Sigmoid colon (tissue), 7 donors: ENCODE measurements at places on chromosomes 5 and 9.

DNA sequence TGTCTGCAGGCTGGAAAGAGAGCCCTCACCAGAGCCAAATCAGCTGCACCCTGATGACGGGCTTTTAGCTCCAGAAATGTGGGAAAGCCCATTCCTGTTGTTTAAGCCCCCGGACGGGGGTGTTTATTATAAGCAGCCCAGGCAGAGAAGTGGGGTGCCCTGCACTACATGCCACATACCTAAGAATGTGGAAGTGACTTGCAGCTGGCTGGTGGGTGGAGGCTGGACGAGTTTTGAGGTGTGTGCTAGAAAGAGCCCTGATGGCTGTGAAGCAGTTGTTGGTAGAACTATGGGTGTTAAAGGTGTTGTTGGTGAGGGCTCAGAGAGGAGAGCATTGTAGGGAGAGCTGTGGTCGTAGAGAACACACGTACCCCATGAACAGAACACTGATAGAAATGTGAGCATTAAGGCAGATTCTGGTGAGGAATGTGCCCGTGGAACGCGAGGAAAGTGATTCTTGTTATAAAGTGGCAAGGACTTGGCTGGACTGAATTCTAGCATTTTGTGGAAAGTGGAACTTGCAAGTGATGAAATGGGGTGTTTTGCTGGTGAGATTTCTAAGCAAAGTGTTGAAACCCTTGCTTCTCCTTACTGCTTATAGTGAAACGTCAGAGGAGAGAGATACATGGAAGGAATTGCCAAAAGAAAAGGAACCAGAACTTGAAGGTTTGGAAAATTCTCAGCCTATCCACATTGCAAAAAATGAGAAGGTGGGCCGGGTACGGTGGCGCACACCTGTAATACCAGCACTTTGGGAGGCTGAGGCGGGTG, 38.9 kb downstream of the AHRR start:
- DNase-seq: no peak

- no peak for DNase-seq
Observed at GRCh38 chr9:130196643-130197042, 24.4 kb downstream of the NCS1 start.

- no peak for DNase-seq
Observed at GRCh38 chr5:142827934-142828576, 57.9 kb downstream of the ARHGAP26 start.

DNA sequence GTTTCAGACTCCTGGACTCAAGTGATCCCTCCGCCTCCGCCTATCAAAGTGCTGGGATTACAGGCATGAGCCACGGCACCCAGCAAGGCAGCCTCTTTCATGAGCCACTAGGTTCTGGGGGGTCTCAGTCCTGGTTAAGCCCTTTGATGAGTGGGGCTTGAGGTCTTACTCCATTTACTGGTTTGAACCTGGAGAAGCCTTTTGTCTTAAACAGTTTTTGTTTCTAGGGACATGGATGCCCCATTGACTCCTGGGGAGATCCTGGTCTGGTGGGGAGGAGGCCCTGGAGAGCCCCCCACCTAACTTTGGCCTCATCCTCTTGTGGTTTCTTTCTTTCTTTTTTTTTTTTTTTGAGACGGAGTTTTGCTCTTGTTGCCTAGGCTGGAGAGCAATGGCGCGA, 6.7 kb downstream of the PRRC2B start:
- DNase-seq: no peak

DNA sequence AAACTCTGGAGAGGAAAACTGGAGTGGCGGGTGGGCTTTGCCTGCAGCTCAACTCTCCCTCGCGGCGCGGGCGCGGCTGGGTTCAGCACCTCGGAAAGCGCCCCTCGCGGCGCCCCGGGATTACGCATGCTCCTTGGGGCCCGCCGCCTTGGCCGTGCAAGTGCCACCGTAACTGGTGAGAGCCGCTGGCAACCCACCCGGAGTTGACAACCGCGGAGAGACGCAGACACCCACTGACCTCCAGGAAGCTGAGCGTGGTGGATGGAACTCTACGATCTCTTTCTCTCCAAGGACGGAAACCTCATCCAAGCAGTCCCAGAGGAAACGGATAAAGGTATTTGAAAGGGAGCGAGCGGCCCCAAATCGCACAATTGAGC, 194 bp upstream of the RXFP3 start:
- no peak for DNase-seq

GRCh38 chr5:4191703-4192102, 596.1 kb downstream of the IRX1 start:
- DNase-seq: no peak

DNA sequence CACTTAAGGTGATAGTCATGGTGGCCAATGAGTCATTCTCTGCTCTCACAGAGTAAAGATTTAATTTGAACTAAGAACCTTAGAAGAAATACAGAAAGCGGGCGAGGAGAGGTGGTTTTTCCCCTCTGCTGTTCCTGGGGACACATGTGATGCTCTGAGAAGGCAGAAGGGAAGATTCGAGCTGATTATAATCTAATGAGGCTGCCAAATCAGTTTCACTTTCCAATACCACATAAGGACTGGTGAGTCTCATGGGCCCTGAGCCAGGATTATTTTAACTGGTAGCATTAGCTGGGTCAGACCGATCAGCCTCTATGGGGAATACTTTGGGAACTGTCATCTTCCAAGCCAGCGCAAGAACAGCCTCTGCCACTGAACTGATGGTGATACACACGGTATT, 116.5 kb downstream of the SLC1A3 start:
- no peak for DNase-seq

DNA sequence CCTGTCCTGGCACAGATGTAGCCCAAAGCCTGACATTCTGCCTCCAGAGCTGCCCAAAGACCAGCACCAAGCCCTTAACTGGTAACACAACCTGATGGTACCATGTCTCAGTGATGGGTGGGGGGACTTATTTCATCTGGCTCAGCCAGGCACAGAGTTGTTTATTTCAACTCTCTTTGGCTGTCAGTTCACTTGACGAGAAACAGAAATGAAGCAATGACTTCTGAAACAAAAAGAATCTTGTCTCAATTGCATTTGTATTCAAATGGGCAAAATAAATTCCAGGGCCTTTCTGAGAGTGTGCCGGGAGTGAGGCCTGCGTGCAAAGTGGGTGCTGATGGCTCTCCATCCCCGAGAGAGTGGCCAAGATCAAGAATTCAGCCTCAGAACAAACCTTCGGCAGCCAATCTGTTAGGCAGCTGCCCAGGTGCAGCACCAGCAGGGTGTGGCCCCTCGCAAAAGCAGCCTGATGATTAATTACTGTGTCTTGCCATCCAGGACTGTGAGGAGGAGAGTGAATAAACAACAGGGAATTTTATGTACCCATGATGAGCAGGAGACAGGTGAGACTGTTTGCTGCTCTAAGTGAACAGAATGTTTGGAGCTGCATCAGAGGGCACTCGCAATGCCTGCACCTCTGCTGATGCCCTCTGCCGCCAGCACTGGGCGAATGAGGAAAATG, 238.0 kb downstream of the HSPA4 start:
- no peak for DNase-seq

DNA sequence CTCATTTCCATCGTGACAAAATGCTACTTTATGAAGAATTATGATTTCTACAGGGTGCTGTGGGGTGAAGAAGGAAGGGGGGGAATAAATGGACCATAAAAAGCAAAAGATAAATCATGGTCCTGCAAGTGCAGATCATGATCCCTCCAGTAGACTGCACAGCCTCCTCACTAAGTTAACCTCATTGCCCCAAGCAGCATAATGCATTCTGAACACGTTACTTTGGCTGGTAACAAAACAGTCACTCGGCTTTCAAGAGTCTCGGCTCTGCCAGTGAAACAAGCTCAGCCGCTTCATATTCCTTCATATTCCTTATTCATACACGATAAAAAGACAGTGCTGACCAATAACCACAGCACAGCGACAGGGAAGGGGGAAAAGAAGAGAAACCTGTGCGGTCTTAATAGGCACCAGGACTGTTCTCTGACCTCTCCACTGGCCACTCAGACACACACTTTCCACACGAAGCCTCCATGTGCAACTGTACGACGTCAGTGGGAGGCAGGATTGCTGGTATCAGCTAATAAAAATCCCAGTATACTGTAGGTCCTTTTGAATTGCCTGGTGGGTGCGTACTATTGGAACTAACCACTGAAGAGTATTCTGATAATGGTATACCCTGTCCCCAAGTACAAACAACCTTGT, 60.5 kb downstream of the ANKH start:
- DNase-seq: no peak

DNA sequence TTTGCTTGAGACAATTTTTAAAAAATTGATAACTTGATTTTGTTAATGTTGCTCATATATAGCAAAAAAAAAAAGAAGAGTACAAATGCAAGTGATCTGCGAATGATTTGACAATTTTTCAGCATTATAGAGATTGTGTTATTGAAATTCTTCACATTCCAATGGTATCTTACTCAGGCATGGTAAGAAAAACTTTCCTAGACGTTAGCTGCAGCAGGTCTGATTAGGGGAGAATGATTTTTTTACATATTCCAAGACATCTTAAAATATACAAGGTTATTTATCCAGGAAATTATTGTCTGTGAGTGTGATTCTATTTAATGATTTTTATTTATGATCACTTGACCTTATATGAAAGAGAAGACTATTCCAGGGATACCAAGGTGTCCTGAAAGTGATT, 361.9 kb downstream of the MAT2B start:
- DNase-seq: no peak

DNA sequence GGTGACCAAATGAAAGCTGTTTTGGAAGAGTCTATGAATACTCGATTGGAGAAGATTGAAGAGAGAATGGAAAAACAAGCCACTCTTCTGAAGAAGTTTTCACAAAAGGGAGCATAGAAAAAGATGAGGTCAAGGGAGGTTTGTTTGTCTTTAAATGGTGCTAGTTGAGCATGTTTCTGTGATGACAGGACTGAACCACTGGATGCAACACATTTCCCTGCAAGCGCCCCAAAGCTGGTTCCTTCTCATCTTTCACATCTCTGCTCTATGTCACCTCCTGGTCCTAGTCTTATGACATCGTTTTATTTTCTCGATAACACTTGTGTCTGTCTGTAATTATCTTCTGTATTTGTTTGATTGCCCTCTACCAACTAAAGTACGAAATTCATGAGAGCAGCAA, 3.8 kb upstream of the CCDC192 start:
- no peak for DNase-seq

- DNase-seq: peak; percentile 60
Observed at GRCh38 chr5:135245521-135246499, 153.2 kb downstream of the MACROH2A1 start.

- no peak for DNase-seq
Observed at GRCh38 chr9:29796291-29796952, 2223.1 kb upstream of the C9orf72 start.

- no peak for DNase-seq
Observed at GRCh38 chr5:115475788-115476187, 68.8 kb downstream of the FEM1C start.

DNA sequence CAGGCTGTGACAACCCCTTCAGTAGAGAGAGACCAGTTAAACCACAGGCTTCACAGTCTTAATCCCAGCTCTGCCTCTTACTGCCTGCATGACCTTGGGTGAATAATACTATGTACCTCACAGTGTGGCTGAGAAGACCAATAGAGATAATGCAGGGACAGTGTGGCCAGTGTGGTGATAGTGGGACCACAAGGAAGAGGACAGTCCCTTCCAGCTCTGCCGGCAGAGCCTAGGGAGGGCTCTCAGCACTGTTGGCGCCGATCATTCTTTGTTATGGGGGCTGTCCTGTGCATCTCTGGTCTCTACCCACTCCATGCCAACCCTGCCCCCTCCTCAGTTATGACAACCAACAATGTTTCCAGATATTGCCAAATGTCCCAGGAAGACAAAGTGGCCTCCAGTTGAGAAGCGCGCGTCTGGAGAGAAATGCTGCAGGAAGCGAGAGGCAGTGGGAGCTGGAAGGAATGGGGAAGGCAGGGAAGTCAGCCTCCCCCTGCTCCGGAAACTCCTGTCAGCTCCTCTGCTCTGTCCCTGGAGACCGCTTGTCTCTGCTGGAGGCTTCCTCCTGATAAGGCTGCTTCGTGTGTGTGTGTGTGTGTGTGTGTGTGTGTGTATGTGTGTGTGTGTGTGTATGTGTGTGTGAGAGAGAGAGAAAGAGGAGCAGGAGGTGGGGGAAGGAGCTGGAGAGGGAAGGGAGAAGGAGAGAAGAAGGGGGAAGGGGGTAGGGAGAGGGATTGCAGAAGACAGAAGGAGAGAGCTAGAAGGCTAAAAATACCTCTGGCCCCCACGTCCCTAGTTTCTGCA, 31.8 kb upstream of the FABP6 start:
- no peak for DNase-seq

DNA sequence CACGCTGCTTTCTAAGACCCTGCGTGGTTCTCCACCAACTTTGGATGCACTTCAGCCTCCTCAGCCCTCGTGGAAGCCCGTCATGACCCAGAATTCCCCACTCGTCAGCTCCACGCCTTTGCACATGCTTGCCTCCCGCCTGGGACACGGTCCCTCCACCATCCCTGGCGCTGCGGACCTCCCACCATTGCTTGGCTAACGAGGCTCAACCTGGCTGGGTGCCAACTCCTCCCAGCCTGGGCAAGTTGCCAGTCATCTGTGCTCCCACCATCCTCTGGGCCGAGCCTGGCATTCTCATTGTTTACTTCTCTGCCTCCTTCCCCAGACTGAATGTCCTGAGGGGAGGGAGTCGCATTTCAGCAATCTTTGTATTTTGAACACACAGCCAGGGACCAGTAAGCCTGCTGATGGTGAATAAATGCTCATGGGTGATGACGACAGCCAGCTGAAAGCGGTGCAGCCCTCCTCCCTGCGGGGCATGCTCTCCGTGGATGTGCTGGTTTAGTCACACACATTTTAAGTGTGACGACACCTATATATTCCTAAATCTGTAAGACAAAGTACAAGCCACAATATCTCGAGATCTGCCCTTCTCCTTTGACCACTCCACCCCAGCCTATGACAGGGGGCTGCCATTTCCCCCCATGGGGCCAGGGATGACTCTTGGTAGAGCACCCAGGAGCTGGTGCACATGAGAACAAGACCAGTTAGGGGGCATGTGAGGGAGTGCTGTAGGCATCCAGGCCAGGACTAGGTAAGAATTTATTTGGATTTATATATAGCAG, 37.6 kb downstream of the ANKRD33B start:
- DNase-seq: peak; percentile 92

DNA sequence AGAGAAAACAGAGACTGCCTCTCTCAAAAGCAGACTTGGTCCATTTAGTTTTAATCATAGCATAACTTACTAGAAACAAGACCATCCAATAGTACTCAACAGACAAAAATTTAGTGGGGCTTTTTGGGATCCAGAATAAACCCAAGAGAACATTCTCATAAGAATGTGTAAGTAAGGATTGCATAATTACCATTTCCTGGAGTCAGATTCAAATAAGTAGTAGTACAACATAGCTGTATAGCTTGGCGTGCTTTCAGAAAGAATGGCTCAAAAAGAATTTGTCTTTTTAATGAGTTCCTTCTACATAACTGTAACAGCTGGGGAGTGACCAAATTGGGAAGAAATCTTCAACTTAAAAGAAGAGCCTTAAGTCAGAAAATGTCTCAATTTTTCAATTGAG, 145.4 kb downstream of the DENND1A start:
- no peak for DNase-seq

GRCh38 chr9:127954831-127955293, 17.2 kb upstream of the DPM2 start:
- DNase-seq: no peak

- DNase-seq: no peak
Observed at GRCh38 chr5:163569284-163569683, 63.9 kb downstream of the MAT2B start.

GRCh38 chr5:87114631-87115030, 153.1 kb upstream of the RASA1 start:
- no peak for DNase-seq
